Mesenchymal stem cell (in vitro differentiated cells and primary cell): ENCODE measurements at places on chromosomes 3 and 15.

GRCh38 chr3:65963787-65964677 is 74.7 kb downstream of the MAGI1 start:
- DNase-seq: peak; percentile 91

DNA sequence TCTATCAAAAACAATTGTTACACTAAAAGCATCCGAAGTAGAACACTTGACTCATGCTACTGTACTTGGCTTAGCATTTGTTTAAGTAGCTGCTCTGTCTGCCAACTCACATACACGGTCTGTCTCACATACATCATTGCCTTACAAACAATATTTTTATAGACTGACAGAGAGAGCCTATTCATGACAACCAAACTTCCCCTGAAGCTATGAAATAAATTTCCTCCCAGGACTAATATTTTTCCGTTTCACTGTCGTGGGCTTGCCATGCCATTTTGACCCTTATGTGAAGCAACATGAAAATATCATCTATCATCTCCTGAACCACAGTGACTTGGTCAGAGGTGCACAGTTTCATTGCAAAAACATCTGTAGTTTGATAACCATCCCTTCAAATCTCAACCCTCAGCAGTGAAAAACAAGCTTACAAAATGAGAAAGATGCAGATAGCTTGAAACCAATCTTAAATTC is 66.5 kb upstream of the PYGO1 start:
- DNase-seq: peak; percentile 45

DNA sequence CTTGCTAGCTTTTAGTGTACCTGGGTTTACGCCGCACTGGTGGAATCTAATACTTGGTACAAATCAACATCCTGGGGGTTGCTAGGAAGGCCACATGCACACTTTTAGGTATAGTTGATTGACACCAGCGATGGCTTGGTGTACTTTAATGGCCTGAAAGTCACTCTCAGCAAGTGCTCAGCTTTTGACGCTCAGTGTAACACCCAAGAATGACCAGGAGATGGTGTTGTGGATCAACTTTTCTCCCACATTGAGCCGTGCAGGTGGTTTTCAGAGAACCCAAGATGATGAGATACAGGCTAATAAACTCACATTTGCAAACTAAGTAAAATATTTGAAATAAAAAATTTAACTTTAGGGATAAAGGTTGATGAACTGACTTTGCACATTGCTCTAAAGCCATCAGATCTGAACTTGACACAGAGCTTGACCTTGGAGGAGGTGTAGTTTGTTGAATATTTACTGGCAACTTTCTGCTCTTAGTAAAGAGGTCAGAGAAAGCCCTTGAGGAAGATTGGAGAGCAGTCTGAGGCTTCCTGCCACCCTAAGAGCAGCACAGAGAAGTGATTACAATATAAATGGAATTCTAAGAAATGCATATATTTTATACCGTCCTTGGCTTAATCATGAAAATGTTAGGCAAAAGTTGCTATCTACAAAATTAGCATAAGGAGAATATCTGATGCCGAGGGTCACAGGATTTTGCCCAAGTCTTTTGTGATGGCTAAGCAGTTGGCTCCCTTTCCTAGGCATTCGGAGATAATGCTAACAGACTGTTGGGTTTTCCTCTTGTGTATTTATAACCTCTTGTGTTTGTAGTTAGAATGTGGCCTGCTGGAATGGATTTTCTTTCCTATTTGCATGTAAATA is 143.4 kb upstream of the RASGRP1 start:
- DNase-seq: peak; percentile 82

DNA sequence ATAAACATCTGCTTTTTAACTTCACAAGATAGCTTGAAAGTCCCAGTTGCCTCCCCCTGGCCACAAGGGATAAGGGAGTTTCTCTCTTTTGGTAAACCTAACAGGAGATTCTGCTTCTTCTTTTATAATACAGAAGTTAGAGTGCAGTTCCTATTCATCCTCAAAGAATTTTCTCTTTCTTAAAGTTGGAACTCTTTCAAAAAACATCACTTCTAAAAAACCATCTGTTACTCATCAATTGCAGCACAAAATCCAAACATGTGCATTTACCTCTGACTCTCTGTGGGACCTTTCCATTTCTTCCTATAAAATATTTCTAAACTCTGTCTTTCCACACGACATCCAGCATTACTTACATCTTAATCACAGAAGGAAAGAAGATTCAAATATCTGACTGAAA is 5.1 kb downstream of the DPH6 start:
- DNase-seq: peak; percentile 39

DNA sequence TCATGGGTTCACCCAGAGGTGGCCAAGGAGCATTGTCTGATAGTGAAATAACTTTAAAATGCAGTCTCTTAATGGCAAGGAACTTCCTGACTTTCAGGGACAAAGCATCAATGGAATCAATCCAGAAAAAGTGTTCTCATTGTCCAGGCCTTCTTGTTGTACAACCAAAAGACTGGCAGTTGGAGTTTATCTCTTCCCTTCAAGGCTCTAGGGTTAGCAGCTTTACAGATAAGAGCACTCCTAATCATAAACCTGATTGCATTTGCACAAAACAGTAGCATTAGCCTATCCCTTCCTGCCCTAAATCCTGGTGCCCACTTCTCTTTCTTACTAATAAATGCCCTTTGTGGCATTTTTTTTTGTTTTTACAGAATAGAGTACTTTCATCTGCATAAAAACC is 43.3 kb upstream of the VIPR1 start:
- DNase-seq: no peak

- no peak for DNase-seq
Measured at GRCh38 chr15:62278534-62278933, 113.4 kb upstream of the C2CD4B start.

- no peak for DNase-seq
Measured at GRCh38 chr3:10857235-10857634, 41.2 kb downstream of the SLC6A11 start.

GRCh38 chr15:25933456-25934158 is 70.5 kb upstream of the ATP10A start:
- DNase-seq: peak; percentile 6

- DNase-seq: no peak
Measured at GRCh38 chr3:69871251-69871650, 128.3 kb upstream of the SAMMSON start.

GRCh38 chr3:159165961-159166360 is 364.1 kb downstream of the MFSD1 start:
- peak; percentile 34 for DNase-seq

DNA sequence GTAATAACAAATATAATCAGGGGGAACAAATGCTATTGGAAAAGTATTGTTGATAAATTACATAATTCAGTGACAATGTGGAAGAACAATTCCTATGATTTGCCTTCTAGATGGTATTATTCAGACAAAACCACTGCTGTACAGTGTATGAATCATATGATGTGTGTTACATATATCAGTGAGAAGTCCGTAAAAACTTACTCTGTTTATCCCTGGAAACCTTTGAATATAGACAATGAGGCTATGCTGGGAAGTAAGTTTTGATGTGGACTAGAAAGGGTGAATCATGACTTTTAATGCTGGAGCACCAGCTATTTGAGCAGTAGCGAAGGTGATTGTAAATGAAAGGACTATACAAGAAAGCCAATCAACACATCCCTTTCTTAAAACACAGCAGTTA is 17.9 kb downstream of the C3orf38 start:
- no peak for DNase-seq

DNA sequence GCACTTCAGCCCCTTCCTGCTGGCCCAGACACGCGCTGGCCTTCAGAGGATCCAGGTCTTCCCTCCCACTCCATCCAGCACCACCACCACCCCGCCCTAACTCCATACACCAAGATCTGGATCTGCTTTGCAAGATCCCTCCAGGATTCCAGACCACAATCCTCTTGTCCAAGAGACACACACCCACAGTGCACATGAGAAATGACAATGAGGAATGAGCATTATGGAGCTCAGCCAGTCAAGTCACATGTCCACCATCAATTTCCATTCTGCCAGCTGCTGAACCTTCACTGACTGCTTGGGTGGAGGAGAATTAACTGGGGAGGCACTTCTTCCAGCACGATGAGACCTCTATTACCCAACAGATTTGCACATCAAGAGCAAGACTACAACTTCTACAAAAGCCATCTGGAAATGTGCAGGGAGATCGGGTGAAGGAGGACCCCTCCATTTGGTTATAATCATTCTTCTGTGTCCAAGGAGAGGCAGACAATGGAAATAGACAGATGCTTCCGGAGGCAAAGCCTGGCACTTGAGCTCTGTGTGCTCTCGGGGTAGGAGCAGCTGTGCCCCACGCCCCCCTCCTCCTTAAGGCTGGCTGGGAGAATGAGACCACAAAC is 12.3 kb upstream of the SPATA12 start:
- peak; percentile 18 for DNase-seq
